Bladder microvascular endothelial cell (primary cell): ENCODE measurements at places on chromosomes 13 and 19. TPM values are rescaled to one million over a fixed set of nuclear protein-coding genes. Genes with fewer than 3 reads are reported as not detected.

The KIR2DL1 gene
- total RNA-seq = not detected in 2 replicates

The EBI3 gene
- total RNA-seq = 0.16 and 2.6 TPM in 2 replicates

The GIPR gene
- total RNA-seq = not detected in 2 replicates

The CLEC17A gene
- 0.06 TPM in 1 of 2 replicates, not detected in the other for total RNA-seq

The SCAMP4 gene
- 17.6 and 48.2 TPM in 2 replicates for total RNA-seq

The FUT6 gene
- not detected in 2 replicates for total RNA-seq

The GTF3A gene
- total RNA-seq = 86.0 and 89.0 TPM in 2 replicates

The DOCK6 gene
- total RNA-seq = 73.3 and 155 TPM in 2 replicates

The IFNL1 gene
- total RNA-seq = not detected in 2 replicates

The C19orf38 gene
- total RNA-seq = 0.16 and 0.25 TPM in 2 replicates

The EPS8L1 gene
- total RNA-seq = 7.9 and 12.4 TPM in 2 replicates

The ZNF723 gene
- not detected in 2 replicates for total RNA-seq

The RAB11B gene
- total RNA-seq = 55.7 and 181 TPM in 2 replicates

The ANKLE1 gene
- total RNA-seq = 0.49 and 0.76 TPM in 2 replicates

The ZFP14 gene
- 2.1 and 4.7 TPM in 2 replicates for total RNA-seq

The ZNF738 gene
- 3.7 and 5.4 TPM in 2 replicates for total RNA-seq

The FCGBP gene
- total RNA-seq = under 0.01 and 0.06 TPM in 2 replicates

The SLITRK6 gene
- not detected in 2 replicates for total RNA-seq

The SLC25A41 gene
- total RNA-seq = 0.06 TPM in 1 of 2 replicates, not detected in the other

The FREM2 gene
- total RNA-seq = under 0.01 TPM in 1 of 2 replicates, not detected in the other

The PVR gene
- total RNA-seq = 50.2 and 262 TPM in 2 replicates

The DCAF15 gene
- total RNA-seq = 11.3 and 15.8 TPM in 2 replicates

The ZNF221 gene
- total RNA-seq = 3.2 and 8.1 TPM in 2 replicates

The TNFSF13B gene
- 0.32 and 0.94 TPM in 2 replicates for total RNA-seq

The GNG7 gene
- 0.49 and 2.1 TPM in 2 replicates for total RNA-seq

The NDUFA13 gene
- 183 and 201 TPM in 2 replicates for total RNA-seq

The FUT3 gene
- total RNA-seq = not detected in 2 replicates

The OVOL3 gene
- not detected in 2 replicates for total RNA-seq

The CYP2B6 gene
- total RNA-seq = not detected in 2 replicates

The FUT2 gene
- total RNA-seq = not detected in 2 replicates

The FOSB gene
- 0.49 and 18.5 TPM in 2 replicates for total RNA-seq

The NBEA gene
- 1.5 and 4.0 TPM in 2 replicates for total RNA-seq

The STXBP2 gene
- 27.7 and 49.4 TPM in 2 replicates for total RNA-seq

The SERPINE3 gene
- total RNA-seq = not detected in 2 replicates

The VWA8 gene
- total RNA-seq = 6.0 and 11.6 TPM in 2 replicates

The CYP4F2 gene
- total RNA-seq = under 0.01 TPM in 1 of 2 replicates, not detected in the other

The CYP2A7 gene
- not detected in 2 replicates for total RNA-seq

The NKPD1 gene
- total RNA-seq = under 0.01 and 0.13 TPM in 2 replicates

The FBXO27 gene
- total RNA-seq = 1.1 and 1.8 TPM in 2 replicates

The FLT3LG gene
- 1.3 and 2.0 TPM in 2 replicates for total RNA-seq

The KIR2DL4 gene
- total RNA-seq = not detected in 2 replicates

The CBARP gene
- 0.81 and 3.0 TPM in 2 replicates for total RNA-seq

The OR7C1 gene
- not detected in 2 replicates for total RNA-seq

The ERVV-1 gene
- not detected in 2 replicates for total RNA-seq

The EID2B gene
- 2.5 and 3.4 TPM in 2 replicates for total RNA-seq

The FFAR1 gene
- total RNA-seq = not detected in 2 replicates

The ISOC2 gene
- 38.4 and 40.0 TPM in 2 replicates for total RNA-seq

The CCDC70 gene
- total RNA-seq = not detected in 2 replicates

The ZNF793 gene
- total RNA-seq = 0.32 and 1.5 TPM in 2 replicates

The MRPL57 gene
- total RNA-seq = 14.6 and 21.7 TPM in 2 replicates
